ENCODE measurements at places on chromosomes 7 and 10.

DNA sequence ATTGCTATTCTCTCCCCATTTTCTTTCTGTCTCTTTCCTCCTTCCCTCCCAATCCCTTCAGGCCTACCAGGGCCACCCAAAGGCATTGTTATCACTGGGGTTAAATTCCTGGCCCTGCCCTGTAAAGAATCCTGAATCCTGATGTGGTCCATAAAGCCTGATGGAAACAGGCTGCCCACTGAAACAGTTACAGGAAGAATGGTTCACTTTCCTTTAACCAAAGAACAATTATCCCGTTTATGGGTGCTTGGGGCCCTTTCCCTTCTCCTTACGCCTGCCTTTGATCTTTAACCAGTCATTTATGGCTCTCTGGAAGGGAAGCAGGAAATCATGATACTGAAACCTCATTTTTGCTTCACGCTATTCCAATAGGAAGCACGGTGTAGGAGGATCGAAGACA lies 273.1 kb upstream of the NEBL start:
- no peak for DNase-seq

GRCh38 chr10:89921403-89921802 lies 220.0 kb downstream of the KIF20B start:
- peak; percentile 94 for DNase-seq

GRCh38 chr10:62511656-62512055 lies 137.5 kb downstream of the ZNF365 start:
- DNase-seq = no peak

DNA sequence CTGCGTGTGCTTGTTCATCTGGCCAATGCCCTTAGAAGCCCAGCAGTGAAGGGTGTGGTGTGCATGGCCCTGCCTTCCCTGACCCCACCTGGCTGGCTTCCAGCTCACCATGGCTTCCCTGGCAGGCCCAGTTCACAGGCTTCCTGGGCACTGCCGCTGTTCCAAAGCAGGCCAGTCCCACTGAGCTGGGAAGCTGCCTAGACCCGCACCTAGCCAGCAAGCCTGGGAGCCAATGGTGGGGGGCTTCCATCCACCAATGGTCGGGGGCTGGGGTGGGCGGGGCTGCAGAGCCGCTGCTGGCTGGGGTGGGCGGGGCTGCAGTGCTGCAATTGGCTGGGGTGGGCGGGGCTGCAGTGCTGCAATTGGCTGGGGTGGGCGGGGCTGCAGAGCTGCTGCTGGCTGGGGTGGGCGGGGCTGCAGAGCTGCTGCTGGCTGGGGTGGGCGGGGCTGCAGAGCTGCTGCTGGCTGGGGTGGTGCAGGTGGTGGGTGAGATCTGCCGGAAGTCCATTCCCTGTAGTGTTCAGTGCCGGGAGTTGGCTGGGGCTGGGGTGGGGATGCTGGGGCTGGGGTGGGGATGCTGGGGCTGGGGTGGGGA lies 12.4 kb downstream of the CALY start:
- peak; percentile 26 for DNase-seq

DNA sequence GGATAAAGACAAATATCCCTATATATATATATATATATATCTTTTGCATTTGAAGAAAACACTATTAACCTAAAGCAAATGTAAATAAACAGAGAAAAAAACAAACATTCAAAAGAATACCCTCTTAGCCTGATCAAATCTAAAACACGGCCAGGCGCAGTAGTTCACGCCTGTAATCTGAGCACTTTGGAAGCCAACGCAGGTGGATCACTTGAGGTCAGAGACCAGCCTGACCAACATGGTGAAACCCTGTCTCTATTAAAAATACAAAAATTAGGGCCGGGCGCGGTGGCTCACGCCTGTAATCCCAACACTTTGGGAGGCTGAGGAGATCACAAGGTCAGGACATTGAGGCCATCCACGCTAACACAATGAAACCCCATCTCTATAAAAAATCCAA lies 9.2 kb downstream of the ANXA7 start:
- no peak for DNase-seq

DNA sequence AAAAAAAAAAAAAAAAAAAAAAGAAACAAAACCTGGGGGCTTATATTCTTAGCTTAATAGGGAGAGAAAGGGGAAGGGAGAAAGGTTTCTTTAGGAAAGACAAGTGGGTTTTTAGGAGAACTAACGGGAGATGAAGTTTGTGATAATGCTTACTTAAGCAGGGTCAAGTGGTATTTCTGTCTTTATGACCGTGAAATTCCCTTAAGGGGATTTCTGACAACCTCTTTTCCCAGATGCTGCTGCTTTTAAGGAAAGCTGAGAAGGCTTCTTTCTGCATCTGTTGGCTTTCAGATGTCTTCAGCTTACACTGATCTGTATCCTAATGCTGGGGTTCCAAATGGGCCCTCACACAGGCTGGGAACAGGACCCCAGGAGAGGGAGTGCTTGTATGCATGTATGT lies 42.6 kb downstream of the ADAMTS14 start:
- DNase-seq = no peak

GRCh38 chr10:15863733-15864132 lies 3.4 kb upstream of the MINDY3 start:
- DNase-seq = no peak

DNA sequence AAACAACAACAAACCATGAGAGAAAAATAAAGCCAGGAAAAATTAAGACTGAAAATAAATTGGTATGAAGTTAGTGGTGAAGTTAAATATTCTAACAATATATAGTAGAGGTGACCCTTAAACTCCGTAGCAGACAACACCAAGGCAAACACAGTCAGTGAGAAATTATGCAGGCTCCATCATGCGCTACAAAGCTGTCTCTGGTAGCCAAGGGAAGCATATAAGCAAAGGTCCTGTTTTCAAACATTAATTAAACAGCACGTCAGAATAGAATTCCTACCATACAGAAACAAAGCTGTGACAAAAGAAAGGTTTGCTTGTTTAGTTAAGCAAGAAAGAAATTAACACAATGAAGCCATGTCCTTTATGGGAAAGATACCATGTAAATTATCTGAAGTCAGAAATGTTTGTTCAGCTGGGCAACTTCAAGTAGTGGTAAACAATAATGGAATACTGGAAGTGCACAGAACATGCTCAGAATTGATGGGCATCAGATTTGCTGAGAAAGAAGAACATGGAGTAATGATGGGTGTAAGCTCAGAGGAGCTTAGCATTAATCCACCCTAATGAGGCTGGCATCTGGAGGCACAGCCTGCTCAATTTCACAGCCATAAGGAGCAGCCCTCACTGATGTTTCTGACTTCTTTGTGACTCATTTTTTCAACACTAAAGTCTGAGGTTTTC lies 75.7 kb downstream of the IGF2BP3 start:
- no peak for DNase-seq

GRCh38 chr10:56139405-56139804 lies 221.7 kb downstream of the ZWINT start:
- DNase-seq = no peak

GRCh38 chr10:92699518-92700381 lies 10.0 kb downstream of the HHEX start:
- peak; percentile 17 for DNase-seq

- DNase-seq = no peak
Measured at GRCh38 chr10:78360284-78360683, 326.6 kb downstream of the RPS24 start.

GRCh38 chr7:66099551-66100407 lies 14.9 kb upstream of the CRCP start:
- peak; percentile 81 for DNase-seq

DNA sequence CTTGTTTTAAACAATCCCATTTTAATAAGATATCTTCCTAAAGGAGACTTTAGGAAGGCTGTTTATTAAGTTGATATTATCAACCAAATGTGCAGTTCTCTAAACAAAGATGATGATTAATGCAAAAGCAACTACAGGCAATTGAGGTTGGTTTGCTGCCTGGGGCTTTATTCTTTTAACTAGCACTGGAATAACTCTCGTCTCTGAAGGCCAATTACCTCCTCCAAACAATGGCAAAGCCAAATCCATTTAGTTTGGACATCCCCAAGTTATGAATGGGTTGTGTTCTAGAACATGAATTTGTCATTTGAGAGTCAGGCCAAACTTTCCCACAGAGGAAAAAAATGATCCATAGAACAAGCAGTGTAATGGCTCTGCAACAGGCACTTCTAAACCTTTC lies 114.1 kb downstream of the SLC16A9 start:
- DNase-seq = no peak

GRCh38 chr7:5532536-5533335 lies 109.1 kb upstream of the TNRC18 start:
- peak; percentile 10 for DNase-seq

- DNase-seq = no peak
Measured at GRCh38 chr10:124730790-124731189, 13.4 kb downstream of the FAM53B start.

Data from trophoblast cell (in vitro differentiated cells and primary cell).